ENCODE measurements at places on chromosomes 2 and 18.

DNA sequence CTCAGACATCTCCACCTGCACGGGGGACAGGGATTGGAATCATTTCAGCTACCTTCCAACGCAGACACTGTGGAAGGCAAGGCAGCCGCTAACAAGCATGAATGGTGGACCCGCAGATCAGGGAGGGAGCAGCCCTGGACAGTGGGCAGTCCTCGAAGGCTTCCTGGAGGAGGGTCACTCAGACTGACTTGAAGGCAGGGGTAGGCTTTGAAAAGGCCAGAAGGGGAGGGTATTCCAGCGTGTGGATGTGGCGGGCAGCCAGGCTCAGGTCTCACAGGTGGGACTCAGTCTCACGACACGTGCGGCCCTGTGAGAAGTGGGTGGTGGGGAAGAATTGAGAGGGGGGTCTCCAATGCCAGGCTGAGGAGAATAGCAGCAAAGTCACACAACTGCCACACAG is 29.9 kb downstream of the DYSF start:
- no peak for DNase-seq

GRCh38 chr2:12110074-12110473 is 363.6 kb downstream of the LPIN1 start:
- no peak for DNase-seq

GRCh38 chr2:163711258-163711657 is 24.6 kb downstream of the FIGN start:
- DNase-seq = no peak

- peak; percentile 67 for DNase-seq
Observed at GRCh38 chr2:28390746-28391563, 1.7 kb upstream of the FOSL2 start.

GRCh38 chr18:77111951-77112746 is 20.4 kb downstream of the MBP start:
- DNase-seq = no peak

- no peak for DNase-seq
Observed at GRCh38 chr2:241158546-241158900, 8.3 kb downstream of the PPP1R7 start.

GRCh38 chr18:27894746-27895145 is 282.2 kb downstream of the CDH2 start:
- DNase-seq = no peak

DNA sequence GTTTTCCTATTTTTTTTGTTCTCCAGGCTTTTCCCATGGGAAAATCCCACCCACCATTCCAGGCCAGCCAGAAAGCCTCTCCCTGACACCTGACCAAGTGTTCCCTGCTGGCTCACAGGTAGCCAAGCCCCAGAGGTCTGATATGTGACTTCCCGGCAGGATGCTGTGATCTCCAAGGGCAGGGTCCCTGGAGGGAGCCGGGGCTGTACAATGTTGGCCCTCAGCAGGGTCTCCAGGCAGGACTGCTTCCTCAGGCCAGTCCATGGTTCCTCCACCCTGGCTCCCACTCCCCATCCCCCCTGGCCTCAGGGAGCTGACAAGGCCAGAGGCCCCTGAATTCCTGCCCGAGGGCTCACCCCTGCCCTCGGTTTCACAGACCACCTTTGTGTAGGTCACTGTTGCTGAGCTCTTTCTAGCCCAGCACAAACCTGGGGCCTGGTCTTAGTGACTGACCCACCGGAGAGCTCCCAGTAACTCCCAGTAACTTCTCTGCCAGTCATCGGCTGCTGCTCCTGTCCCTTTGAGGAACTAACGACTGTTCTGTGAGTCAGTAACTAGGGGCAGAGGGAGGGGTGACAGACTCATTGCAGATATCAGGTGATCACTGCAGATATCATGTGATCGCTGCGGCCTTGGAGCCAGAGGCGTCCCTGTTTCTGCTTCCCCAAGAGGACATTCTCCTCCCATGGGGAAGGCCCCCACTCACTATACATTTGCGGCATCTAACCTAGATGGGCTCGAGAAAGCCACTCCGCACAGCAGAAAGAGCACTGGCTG is 38.7 kb downstream of the SDC1 start:
- no peak for DNase-seq
